ENCODE measurements at places on chromosomes 3 and 15. TPM values are rescaled to one million over a fixed set of nuclear protein-coding genes. Genes with fewer than 3 reads are reported as not detected.

DNA sequence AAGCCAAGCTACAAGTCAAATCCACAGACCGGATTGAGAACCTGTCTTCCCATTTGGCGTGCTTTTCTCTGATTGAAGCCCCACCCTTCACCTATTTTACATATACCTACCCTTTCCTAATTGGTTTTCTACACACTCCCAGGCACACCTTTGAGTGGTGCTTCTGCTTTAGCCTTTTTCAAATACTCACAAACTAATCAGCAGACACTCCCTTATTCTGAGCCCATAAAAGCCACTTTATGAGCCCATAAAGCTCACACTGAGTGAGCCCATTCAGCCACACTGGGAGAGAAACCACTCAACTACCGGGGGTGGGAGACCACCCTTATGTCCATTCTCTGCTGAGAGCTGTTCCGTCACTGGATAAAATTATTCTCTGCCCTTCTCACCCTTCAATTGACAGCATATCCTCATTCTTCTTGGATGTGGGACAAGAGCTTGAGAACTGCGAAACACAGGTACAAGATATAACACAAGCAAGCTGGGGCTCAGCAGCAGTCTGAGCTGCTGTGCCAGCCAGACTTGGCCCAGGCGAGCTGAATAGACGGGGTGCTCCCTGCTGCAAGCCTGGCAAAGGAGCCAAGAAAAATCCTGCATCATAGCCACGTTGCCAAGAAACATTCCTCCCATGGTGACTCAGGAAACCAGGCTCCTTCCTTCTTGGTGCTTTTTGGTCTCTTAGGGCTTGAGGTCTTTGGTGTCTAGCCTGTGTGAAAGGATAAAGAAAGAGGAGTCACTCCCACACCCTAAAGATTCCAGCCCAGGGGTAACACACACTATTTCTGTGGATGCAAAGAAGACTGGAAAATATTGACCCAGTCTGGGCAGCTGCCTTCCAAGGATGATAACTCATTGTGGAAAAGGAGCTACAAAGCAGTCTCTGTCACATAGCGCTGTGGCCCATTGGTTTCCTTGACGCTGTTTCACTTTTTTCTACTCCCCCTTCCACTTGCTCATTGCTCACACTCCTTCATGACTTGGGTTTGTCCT lies 609.7 kb downstream of the MCTP2 start:
- no peak for DNase-seq

- DNase-seq, result no peak
Measured at GRCh38 chr15:61426466-61426865, 197.4 kb upstream of the RORA start.

Gene IMPG2
- total RNA-seq, result 0.50 TPM

- no peak for DNase-seq
Measured at GRCh38 chr15:97841558-97841957, 118.9 kb upstream of the ARRDC4 start.

Gene MSL2
- total RNA-seq, result 48.7 TPM

GRCh38 chr15:78944202-78944625 lies 632 bp downstream of the CTSH start:
- DNase-seq, result no peak

Gene SOX2
- 5.1 TPM for total RNA-seq

Gene KCTD6
- total RNA-seq, result 14.9 TPM

DNA sequence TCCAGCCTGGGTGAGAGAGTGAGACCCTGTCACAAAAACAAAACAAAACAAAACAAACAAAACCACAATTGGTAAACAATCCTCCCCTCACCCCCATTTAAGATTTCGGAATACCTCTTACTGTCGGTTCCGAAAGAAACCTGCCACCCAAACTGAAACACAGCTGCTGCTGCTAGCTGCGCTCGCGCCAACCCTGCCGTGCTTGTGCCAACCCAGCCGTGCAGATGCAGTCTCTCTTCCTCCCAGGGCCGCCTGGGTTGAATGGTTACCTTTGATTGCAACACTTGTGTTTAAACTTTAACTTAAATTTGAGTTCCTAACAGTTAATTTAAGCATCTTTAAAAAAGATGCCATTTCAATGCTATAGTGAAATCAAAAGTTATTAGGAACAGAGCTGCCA lies 28.5 kb upstream of the SPTBN5 start:
- no peak for DNase-seq

- DNase-seq, result no peak
Measured at GRCh38 chr3:168405288-168405687, 309.6 kb upstream of the GOLIM4 start.

- peak; percentile 63 for DNase-seq
Measured at GRCh38 chr3:187255314-187255713, 36.2 kb downstream of the MASP1 start.

Gene SH2D7
- total RNA-seq, result 2.2 TPM

Gene LSMEM2
- 1.5 TPM for total RNA-seq

GRCh38 chr3:169362301-169362700 lies 301.2 kb downstream of the MECOM start:
- no peak for DNase-seq

DNA sequence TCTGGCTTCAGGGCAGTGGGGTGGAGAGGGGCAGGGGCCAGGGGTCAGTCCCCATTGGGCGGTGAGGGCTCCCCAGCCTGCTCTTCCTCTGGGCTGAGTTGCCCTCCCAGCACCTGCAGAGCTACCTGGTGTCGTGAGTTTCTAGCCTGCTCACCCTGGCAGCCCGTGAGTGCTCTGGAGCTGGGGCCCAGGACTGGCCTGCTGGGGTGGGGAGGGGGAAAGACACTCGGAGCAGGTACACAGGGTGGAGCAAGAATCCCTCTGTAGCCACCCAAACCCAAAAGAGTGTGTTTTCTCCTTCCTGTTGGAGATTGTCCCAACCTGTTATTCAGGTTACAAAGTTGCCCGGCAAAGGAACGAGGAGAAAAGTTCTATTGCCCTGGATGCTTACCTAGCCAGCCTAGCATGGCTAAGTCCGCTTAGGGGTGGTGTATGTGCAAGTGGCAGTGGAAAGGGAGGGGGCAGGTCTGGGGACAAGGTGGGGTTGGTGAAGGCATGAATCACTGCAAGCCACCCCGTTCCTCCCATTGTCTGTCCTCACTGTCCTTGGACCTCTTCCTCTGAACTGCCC lies 8.9 kb downstream of the FAM3D start:
- no peak for DNase-seq

DNA sequence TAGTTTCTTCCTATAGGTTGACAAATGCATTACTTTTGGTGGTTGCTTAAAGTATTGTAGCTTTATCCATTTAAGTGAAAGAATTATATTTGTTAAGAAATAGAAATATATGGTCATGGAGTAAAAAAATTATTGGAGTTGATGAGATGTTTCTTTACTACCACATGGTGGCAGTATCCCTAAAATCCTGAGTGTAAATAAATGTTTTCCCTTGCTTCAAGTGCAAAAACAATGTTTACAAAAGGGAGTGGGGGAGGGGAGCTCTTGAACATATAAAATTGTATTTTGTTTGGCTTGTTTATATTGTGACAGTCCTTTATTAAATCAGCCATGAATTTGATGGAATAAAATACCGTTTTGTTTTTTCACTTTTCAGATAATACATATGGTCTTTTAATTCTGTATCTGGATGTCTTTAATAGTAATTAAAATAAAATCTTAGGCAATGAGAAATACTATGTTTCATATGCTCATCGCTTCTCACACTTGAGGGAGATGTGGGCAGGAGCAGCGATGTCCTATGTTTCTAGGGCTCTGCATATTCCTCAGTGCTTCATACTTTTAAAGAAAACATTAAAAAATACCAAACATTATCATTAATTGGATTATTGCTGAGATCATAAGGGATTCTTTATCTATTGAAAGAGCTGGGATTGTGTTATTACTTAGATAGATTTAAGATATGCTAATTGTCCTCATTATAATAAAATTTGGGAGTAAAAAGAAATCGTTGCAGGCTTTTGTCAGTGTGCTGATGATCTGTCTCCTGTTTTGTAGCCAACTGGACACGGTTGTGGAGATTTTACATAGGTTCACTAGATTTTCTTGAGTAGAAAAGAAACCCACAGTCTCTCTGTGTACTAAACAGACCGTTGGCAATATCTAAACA lies 349.7 kb downstream of the TUSC7 start:
- DNase-seq, result no peak

Gene MAP3K13
- 43.7 TPM for total RNA-seq

DNA sequence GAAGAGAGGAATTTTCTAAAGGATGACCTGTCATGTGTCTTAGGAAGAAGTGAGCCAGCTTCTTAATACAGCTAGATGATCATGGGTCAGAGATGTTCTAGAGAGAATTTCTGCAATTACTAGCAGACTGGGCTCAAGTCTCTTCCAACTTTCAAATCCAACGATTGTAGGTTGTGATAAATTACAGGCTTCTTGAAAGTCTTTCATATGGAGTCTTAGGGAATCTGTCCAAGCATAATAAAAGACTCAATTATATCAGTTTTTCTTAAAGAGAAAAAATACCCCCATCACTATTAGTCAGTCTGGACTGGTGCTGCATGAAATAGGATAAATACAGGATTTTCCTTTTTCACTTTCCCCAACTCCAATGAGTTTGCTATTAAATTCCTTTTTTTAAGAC lies 59.1 kb downstream of the DRD3 start:
- no peak for DNase-seq

GRCh38 chr3:63497641-63498040 lies 154.8 kb upstream of the SNTN start:
- no peak for DNase-seq

Gene SLCO2A1
- 2.2 TPM for total RNA-seq

Gene GASK1A
- 18.7 TPM for total RNA-seq

DNA sequence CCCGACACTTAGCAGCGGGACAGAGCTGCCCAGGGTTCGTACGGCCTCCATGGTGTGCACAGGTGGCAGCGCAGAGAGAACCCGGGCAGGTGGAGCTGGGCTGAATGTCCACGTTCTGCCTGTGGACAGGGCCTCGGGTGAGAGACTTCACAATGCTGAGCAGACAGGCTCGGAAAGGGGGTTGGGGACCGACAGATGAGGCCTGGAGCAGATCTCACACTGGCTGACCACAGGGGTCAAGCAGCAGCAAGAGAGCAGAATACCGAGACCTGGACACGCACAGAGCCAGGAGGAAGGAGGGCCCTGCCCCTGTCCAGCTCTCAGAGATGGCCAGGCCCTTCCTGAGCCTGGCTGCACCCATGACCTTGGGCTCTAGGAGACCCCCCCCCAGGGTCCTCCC lies 83.0 kb downstream of the VGLL4 start:
- peak; percentile 42 for DNase-seq

DNA sequence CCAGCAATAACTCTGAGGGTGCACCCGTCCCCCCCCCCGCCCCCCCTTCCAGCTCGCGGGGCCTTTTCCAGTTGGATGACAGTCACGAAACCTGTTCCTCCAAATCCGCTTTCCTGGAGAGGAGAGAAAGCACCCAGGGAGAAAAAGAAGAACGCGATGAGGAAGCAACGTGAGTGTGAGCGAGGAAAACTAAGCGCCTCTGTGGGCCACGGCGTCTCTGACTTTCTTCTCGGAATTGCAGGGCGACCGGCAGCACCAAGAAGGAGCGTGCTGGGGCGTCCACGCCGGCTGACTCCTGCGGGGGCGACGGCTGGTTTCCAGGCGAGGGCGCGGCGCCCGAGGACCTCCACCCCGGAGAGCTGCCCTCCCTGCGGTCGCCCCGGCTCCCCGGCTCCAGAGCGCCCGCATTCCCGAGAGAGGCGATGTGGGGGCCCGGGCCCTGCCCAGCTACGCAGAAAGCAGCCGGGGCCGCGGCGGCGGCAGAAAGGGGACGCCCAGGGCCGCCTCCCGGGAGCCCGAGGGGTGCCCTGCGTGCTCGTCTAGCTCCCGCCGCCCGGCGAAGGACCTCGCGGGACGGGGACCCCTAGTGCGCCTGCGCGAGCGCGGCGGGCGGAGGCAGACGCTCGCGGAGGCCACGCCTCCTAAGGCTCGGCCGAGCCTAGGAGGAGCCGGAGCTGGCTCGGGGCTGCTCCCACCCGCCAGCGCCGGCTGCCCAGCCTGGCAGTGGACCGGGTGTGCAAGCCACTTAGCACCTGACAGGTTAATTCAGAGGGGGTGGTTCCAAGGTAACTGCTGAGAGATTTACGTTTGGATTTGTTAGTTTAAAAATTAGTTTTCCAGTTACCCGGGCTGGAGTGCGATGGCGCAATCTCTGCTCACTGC lies 15.3 kb upstream of the ADIPOQ start:
- DNase-seq, result peak; percentile 83

DNA sequence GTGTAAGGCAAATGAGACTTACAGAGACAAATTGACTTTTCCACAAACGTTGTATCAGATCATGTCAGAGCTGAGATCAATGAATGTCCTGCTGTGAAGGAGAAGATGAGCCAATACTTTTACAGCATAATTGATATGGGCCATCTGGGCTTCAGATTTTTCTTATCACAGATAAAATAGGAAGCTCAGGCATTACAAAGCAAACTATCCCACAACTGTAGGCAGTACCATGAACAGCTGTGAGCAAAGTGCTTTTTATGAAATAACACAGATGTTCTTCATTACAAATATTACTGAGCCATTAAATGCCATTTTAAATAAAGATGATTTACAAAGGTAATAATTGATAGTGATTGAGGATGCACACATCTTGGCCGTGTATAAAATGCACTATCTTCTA lies 852.3 kb downstream of the OTOL1 start:
- no peak for DNase-seq

GRCh38 chr15:67067930-67068551 lies 2.6 kb downstream of the SMAD3 start:
- no peak for DNase-seq

DNA sequence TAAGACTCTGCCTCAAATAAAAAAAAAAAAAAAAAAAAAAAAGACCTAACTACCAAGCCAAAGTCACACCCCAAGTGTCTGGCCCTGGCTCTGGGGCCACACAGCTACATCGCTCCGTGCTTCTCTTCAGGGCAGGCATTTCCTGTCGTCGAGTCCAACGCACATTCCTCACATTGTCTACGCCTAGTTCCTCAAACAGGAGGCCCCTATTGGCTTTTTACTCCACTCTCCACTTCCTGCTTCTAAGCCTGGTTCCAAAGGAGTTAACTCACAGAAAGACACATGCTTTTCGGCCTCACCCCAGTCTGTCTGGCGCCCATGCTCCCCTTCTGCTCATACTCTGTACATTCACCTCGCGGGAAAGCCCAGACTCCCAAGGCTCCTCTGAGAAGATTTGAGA lies 28.8 kb downstream of the KNG1 start:
- DNase-seq, result peak; percentile 19

- DNase-seq, result no peak
Measured at GRCh38 chr15:96117270-96117669, 213.2 kb upstream of the NR2F2 start.

DNA sequence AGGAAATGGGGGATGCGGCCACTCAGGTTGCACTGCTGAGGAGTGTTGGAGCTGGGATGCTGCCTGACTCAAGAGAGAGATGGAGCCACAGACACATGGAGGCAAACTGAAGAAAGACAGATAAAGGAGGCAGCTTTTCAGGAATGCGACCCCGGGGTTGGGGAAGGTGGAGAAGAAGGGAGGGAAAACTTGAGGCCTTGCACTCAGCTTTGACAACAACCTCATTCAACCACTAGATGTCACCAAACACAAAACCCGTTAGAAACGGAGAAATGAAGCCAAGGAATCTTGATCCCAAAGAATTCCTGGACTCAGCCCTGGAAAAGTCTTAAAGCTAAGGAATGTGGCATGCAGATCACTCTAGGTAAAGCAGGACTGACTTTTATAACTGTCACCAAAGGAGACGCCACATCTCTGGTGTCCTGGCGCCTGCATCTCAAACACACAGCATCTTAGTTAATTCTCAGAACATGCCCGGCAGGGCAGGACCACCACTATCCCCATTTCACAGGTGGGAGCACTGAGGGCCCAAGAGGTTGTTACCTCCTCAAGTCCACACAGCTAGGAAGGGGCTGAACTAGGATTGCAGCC lies 59.6 kb upstream of the LMCD1 start:
- no peak for DNase-seq

GRCh38 chr3:101252945-101253344 lies 67.4 kb downstream of the IMPG2 start:
- DNase-seq, result no peak

Measured in testis (tissue), 5 donors.